ENCODE measurements at places on chromosomes 7 and 10.
A peak's percentile ranks its signal among the peaks of the same experiment; 100 is the strongest.

DNA sequence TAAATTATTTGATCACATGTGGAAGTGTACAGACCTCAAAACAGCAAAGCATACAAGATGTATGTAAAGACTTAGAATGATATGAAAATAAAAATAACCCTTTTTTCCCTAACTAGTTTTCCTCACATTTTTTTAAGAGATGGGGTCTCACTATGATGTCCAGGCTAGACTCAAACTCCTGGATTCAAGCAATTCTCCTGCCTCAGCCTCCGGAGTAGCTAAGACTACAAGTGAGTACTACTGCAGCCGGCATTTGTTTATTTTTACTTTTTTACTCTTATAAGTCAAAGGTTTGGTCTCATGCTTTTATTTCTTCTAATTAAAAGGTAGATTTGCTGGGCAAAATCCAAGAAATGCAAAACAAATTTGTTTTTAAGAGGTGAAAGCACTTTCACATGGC is 124.4 kb upstream of the ASAH2 start:
- DNase-seq: no peak

DNA sequence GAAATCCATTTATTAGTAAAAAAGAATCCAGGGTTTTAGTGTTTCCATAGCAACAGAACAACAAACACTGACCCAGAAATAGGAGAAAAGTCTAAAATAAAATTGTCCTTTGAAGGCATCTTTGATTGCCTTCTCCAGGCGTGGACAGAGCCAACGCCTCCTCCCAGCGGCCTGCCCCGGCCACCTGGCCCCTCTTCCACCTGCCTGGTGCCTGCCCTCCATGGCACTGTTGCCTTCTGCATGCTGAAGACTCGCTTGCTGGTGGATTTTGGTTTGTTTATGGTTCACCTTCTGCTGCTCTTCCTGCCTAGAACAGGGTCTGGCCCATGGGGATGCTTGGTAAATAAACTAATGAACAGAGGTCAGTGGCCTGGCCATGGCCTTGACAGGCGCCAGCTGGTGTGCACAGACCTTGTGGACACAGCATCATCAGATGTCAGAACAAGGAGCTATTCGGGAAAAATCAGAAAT is 107.4 kb downstream of the DYNC2I1 start:
- no peak for DNase-seq

- peak; percentile 42 for DNase-seq
Observed at GRCh38 chr7:27188386-27189294, 3.6 kb upstream of the HOXA11 start.

GRCh38 chr10:44384601-44385025 is 284 bp downstream of the CXCL12 start:
- no peak for DNase-seq

- no peak for DNase-seq
Observed at GRCh38 chr7:35777121-35777520, 23.7 kb upstream of the SEPTIN7 start.

DNA sequence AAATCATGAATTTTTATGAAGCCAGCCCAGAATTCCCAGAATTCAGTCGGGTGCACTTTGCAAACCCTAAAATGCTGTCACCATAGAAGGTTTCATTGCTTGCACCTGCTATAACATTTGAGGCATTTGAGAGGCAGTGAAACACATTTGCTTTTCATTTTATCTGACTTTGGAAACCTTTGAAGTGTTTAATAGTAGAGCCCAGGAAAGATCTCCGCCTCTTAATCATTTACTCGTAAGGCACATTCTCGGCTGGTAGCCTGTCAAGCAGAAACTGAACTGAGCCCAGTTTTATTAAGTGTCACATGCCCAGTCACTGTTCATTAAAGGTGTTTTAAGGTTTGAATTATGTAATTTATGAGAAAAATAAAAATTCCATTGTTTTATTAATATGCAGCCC is 247.6 kb downstream of the EMX2 start:
- no peak for DNase-seq

- no peak for DNase-seq
Observed at GRCh38 chr10:72729528-72729927, 37.6 kb downstream of the MCU start.

DNA sequence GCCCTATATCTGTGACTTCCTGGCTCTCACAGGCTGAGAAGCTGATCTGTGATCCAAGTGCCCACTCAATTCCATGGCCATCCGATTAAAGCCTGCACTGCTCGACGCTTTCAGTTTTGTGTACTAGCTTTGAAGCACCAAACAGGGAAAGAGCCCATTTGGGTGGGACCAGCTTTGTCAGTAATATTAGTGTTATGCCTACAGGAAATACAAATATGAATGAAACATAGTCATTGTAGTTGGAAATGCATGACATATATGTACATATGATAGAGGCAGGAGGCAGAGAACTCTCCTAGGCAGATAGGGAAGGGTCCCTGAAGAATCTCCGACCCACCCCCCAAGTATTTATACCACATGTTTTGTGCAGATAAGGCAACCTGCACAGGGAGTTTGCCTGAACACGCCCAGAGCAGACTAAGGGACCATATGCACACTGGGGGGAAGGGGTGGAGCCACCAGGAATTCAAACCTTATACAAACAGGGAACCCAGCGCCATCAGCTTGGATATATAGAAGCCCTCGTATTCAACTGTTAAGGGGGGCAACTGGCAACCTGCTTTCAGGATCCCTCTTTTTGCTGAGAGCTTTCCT is 653.2 kb downstream of the PARD3 start:
- DNase-seq: no peak

GRCh38 chr7:381211-382042 is 91.5 kb downstream of the FOXL3 start:
- peak; percentile 62 for DNase-seq

DNA sequence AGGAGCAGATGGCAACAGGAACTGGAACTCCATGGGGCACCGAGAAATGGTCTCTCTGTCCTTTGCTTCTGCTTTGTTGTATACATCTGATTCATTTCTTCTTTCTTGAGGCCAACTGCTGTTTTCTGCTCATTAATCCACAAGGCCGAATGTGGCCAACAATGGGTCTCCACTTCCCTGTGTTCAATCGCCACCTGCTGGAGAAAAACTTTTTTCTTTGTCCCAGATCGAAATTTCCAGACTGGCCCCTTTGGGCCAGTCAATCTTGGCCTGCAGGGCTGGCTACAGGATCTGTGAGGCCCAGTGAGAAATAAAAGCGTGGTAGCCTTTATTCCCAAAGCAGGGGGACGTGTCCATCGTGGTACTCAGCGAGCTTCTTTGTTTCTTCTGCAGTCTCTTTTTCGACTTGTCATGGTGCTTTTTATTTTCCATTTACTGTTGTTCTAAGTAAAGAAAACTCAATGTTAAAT is 58.8 kb downstream of the PARP12 start:
- DNase-seq: peak; percentile 47

- DNase-seq: no peak
Observed at GRCh38 chr7:1359051-1359400, 100.2 kb downstream of the MICALL2 start.

- DNase-seq: no peak
Observed at GRCh38 chr7:134420424-134421125, 38.3 kb downstream of the AKR1B1 start.

DNA sequence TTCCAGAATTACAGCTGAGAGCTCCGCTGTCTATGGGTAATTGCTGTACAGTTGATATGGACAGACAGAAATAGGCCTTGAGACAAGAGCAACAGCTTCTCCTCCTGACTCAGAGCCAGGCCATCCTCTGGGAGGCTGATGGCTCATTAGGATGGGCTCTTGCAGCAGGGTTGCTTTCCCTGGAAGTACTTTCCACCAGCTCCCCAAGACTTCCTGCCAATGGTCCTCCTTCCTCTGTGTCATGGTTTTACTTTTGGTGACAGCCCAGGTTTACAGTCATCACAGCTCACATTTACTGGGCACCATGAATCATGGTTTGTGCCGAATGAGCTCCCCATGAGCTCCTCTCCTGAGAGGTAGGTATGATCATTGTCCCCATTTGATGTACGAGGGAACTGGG is 131.8 kb downstream of the HECW1 start:
- no peak for DNase-seq

GRCh38 chr10:63502832-63503231 is 18.4 kb upstream of the REEP3 start:
- no peak for DNase-seq

DNA sequence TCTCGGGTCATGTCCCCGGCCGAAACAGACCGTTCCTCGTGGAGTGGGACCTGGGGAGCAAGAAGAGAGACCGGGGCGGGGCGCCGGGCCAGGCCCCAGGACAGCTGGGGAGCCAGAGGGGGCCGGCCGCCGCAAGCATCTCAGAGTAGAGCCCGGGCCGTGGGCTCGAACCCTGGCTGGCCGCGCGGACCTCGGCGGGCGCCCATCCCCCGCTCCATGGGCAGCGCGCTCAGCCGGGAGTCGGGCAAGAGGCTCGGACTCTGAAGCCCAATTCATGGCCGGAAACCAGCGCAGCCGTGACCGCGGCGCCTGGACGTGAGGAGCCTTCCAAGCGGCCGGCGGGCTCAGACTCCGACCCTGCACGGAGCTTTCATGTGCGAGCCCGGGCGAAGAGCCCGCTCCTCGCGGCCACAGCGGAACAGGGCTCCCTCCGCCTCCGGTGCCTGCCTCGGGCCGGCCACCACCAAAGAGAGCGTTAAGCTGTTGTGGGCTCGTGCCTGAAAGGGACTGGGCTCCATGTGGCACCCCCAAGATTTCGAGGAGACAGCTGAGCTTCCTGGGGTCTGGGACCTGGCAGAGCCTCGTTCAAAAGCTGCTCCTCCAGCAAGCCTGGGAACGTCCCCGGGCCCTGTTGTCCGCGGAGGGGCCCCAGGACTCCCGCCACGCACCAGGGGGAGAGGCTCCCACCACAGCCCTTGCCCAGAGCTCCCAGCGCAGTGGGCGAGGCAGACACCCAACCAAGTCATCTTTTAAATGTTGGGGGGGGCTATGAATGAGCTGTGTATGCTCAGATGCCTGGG is 757 bp upstream of the GRID1 start:
- no peak for DNase-seq

GRCh38 chr10:119284679-119285096 is 77.3 kb downstream of the GRK5 start:
- DNase-seq: no peak

GRCh38 chr10:95260397-95260881 is 30.4 kb downstream of the PDLIM1 start:
- no peak for DNase-seq

GRCh38 chr10:116082206-116082605 is 190.8 kb downstream of the GFRA1 start:
- no peak for DNase-seq

- no peak for DNase-seq
Observed at GRCh38 chr10:65544756-65545155, 1381.1 kb upstream of the LRRTM3 start.

DNA sequence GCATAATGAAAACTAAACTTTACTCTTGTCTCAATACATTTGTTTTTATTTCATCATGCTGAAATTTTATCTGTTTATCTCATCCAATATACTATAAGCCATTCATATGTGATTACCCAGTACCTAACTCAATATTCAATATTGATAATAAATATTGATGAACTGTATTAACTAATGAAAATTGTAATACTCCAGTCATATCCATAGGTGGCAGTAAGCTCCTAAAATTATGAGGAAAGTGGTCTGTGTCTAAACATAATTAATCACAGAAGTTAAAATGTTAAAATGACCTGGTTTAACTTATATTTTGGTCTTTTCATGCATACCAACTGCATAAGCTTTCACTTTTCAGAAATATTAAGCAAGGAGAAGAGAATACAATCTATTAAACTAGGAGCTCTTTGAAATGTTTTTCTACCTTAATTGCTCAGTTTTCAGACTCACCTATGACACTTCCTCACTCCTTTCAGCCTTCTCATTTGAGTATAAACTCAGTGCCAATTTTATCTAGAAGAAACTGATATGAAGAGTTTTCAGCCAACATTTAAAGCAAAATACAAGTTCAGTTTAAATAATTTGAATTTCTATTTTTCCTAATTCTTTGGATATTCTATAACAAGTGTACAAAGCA is 30.5 kb upstream of the VWDE start:
- no peak for DNase-seq

GRCh38 chr10:11810313-11810766 is 12.8 kb upstream of the PROSER2 start:
- DNase-seq: no peak

DNA sequence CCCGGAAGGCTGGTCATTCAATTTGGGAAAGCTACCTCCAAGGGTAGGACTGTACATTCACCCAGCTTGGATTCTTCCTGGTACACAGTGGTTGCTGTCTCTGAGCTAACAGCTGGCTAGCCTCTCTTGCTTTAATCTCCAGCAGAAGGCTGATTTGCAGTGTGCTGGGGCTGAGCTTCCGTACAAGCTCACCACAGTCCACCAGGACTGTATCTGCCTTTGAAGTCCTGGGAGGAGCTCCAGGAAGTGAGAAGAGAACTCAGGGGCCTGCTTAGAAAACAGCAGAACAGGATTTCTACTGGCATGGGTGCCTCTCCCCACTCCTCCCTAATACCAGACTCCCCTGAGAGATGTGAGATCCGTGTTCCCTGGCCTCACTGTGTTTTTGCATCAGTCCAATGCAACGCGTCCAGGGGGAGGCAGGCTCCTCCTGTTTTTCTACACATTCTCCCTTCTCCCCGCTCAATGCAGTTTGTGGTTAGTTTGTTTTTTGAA is 6.6 kb downstream of the AFAP1L2 start:
- no peak for DNase-seq

DNA sequence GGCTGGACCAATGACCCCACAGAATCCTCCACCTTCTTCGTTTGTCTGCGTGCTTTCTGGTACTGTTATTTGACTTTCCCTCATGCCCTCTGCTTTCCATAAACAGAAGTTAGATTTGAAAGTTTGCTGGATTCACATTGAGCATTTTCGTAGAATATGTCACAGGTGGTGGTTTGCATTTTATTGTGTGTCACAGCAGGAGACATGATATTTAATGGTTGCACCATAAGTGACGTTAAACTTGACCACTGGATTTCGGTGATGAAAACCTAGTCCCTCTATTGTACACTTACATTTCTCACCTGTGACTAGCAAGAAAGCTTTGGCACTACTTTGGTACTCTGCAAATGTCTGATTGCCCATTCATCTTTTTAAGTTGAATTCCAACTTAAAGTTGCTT is 15.2 kb upstream of the MKX start:
- no peak for DNase-seq

DNA sequence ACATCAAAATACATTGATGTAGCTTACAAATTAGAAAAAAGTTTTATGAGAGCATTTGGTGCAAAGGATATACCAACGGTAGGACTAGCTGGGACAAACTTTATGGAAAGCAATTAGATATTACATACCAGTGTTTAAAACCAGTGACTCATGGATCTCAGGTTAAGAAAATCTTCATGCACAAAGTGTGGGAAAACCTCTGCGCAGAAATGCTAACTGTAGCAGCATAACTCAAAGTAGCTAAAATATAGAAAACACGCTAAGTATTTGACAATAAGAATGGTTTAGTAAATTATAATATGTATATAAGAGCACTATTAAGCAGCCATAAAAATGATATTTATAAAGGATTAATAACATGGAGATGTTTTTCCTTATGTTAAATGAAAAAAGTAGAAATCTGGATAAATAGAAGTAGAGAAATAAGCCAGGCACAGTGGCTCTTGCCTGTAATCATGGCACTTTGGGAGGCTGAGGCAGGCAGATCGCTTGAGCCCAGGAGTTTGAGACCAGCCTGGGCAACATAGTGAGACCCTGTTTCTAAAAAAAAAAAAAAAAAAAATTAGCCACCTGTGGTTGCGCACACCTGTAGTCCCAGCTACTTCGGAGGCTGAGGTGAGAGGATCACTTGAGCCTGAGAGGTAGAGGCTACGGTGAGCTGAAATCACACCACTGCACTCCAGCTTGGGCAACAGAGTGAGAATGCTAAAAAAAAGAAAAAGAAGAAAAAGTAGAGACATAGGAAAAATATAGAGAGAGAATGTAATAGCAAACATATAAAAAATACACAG is 37.2 kb downstream of the TBXAS1 start:
- DNase-seq: no peak

GRCh38 chr7:98300595-98301372 is 19.3 kb downstream of the BRI3 start:
- no peak for DNase-seq

Data from CD4-positive, alpha-beta T cell treated with Interleukin-12 subunit alpha and Interleukin-12 subunit beta, for 1 hour (primary cell).